ENCODE measurements at places on chromosomes 16 and 17.
A peak's percentile ranks its signal among the peaks of the same experiment; 100 is the strongest.

GRCh38 chr17:44906763-44907728, 7.8 kb upstream of the EFTUD2 start:
- no peak for ATAC-seq

GRCh38 chr16:57555831-57556230, 13.4 kb downstream of the ADGRG5 start:
- ATAC-seq = no peak

DNA sequence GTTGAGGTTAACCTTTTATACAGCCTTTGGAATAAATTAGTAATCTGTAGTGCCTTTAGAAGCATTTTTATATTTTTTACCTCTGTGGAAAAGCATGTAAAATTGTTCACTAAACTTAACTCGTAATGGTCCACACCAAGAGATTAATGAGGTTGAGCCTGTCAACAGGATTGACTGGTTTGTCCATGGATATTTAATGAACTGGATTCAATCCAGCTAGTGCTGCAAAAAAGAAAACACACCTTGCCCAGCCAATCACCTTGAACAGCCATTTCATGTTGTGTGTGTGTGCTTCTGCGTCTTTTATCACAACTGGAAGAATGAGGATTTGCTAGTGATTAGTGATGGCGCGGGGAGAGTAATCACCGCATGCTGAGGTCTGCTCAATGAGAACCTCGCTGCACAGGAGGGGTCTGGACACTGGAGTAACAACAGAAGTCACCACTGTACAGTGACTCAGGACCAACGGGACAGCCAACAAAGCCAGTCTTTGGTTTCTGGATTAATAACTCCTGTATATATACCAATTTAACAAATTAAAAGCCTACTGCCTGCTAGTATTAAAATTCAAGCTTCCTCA, 33.7 kb downstream of the LITAFD start:
- ATAC-seq = no peak

- ATAC-seq = no peak
These were observed 6.0 kb downstream of the CIITA start for GRCh38 chr16:10883004-10883403.

- ATAC-seq = no peak
These were observed 81.8 kb downstream of the SPACA3 start for GRCh38 chr17:33073416-33073815.

- no peak for ATAC-seq
These were observed 6.9 kb upstream of the GJD3 start for GRCh38 chr17:40371261-40371929.

DNA sequence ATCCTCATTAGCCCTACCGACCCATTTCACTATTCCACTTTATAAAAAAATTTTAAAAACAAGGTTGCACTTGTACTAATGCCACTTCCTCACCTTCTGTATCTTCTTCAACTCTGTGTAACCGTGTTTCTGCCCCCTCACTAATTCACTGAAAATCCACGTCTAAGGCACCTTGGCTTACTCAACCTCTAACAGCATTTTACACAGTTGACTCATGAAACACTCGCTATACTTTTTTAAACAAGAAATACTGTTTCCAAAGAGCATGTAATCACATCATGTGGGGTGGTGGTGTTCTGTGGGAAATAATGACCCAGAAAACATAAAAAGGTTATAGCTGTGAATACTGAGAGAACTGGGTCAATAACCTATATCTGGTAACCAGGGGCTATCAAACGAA, 79.9 kb downstream of the NCOR1 start:
- no peak for ATAC-seq

- ATAC-seq = no peak
These were observed 38.2 kb upstream of the ARL6IP1 start for GRCh38 chr16:18839555-18839954.

DNA sequence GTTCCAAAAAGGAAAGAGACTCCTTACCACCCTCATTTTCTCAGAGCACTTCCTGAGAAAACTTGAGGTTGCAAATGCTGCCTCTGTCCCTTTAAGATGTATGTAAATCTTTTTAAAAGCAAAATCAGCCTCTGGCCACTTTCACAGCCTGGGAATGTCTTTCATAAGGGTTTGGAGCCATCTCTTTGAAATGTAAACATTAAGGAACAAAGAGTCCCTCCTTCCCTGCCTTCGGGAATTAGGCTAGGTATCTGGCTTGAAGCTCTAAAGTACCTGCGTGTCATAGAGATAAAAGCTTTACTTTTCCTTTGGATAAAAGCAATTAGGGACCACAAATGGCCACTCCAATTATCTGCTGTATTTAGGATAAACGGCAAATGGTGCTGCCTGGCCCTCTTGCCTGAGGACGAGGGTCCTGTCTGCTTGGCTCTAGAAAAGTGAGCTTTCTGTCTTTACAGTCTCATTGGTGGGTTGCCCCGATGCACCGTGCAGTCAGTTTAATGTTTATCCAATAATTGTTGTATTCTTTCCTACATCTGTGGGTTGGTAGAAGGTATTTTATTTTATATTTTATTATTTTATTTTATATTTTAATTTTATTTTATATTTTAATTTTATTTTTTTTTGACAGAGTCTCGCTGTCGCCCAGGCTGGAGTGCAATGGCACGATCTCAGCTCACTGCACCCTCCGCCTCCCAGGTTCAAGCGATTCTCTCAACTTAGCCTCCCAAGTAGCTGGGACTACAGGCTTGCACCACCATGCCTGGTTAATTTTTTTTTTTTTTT, 23.9 kb downstream of the NLRC3 start:
- ATAC-seq = no peak

- ATAC-seq = no peak
These were observed 13.6 kb downstream of the CDH16 start for GRCh38 chr16:66904846-66905632.

DNA sequence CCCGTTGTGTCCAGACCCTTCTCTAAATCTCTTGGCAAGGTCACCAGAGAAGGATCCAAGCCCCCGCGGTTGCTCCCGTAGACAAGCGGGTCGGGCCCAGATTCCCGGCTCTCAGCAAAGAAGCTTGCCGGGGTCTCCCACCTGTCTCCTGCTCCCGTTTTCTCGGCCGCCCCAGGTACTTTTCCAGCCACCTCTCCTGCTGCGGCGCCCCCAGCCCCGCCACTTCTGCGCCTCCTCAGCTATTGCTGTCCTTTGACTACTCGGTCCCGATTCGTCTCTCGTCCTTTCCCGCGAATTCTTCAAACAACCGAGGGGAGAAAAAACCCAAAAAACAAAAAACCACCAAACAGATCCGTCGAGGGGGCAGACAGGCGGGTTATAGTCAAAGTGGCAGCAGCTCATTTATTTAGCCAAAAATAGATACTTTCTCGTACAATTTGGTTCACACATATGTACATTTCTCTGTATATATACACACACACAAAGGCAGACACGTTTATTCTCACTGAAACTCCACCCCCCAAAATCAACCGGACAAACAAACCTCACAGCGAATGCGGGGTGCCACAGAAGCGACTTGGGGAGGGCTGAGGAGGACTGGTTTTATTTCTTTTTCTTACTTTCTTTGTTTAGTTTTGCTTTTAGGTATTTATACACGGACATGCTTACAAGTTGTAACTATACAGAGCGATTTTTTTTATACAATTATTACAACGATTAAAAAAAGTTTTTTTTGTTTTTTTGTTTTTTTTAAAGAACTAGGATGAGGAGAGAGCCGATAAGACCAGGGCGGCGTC, 3.5 kb downstream of the IRX3 start:
- no peak for ATAC-seq

GRCh38 chr16:30437511-30438046, 7.7 kb upstream of the DCTPP1 start:
- ATAC-seq = no peak

- peak; percentile 42 for ATAC-seq
These were observed 23.6 kb upstream of the YWHAE start for GRCh38 chr17:1423456-1424135.

DNA sequence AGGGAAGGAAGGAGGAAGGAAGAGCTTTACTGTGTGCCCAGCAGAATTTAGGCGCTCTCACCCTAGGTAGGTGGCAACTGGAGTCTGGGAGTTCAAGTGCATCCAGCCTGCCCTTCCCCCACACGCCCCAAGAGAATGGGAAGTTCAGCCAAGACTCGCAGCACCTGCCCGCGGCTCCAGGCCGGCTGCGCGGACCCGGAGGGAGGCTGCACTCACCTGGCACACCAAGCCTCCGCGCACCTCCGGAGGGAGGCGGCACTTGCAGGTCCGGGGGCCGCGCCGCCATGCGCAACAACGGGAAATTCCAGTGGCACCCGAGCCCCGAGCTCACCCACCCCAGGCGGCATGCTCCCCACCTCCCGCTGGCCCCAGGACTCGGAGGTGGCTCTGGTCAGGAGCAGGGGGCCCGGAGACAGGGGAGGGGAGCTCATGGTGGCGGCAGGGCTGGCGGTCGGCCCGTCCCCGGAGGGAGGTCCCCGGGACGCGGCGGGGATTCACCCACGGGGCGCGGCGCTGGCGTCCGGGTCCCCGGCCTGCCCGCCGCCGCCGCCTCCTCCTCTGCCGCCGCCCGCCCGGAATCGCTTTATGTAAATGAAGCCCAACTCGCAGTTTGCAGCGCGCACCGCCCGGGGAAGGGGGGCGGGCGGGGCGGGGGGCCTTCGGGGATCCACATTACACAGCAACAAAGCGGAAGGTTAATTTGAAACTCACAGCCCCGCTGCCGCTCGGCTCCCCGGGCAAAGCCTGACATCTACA, at the start of gene ZFHX3:
Gene ZFHX3 (minus strand): TSS at position 593 of the 756 bp plus-strand sequence. CDS start 87,983 bp downstream, outside the sequence.
- peak; percentile 70 for ATAC-seq

DNA sequence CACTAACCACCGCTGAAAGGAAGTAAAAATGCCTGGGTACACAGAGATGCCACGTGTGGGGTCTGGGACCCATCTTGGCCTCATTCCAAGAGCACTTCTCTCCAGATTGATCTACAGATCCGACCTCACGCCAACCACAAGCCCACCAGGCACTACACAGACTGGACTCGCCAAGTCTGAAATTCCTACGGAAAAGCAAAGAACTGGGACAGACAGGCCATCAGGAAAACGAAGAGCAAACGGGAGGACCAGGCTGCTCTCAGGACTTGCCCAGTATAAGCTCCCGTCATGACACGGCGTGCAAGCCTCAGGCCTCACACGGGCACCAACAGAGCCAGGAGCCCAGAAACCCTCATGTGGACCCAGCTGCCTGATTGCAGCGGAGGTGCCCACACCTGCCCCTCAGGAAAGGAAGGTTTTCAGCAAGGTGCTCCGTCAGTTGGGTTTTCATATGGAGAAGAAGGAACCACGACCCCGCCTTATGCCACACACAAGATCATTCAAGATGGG, 20.1 kb upstream of the C16orf95 start:
- ATAC-seq = no peak

DNA sequence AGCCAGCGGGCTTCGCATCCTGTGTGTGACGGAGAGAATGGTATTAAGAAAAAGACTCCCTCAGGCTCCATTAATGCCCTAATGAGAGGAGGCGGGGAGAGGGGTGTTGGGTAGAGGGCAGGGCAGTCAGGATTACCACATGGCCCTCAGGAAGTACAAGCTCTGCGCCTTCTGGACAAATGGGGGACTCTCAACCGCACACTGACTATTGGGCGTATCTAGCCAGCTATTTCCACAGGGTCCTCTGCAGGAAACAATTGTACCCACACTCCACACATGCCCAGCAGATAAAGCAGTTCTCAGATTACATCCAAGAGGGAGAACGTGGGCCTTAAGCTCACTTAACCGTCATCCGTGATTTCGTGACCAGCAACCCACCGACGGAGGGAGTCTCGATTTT, 14.7 kb downstream of the NXN start:
- ATAC-seq = peak; percentile 27

DNA sequence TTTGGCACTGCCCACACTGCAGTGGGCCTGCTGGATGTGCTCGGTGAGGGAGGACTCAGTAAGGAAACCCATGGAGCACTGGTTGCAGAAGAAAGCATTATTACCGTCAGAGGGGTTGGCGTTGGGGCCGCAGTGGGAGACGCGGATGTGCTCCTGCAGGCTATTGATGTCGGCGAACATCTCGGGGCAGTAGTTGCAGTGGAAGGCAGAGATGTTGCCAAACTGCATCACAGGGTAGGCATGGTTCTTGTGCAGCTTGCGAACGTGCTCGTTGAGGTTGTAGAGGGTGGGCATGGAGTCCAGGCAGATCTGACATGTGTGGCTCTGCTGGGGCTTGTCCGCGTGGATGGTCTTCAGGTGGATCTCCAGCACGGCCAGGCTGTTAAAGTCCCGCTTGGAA, 218.4 kb downstream of the ZNF423 start:
- ATAC-seq = no peak

- ATAC-seq = no peak
These were observed 152.1 kb downstream of the PMP22 start for GRCh38 chr17:15112846-15113617.

DNA sequence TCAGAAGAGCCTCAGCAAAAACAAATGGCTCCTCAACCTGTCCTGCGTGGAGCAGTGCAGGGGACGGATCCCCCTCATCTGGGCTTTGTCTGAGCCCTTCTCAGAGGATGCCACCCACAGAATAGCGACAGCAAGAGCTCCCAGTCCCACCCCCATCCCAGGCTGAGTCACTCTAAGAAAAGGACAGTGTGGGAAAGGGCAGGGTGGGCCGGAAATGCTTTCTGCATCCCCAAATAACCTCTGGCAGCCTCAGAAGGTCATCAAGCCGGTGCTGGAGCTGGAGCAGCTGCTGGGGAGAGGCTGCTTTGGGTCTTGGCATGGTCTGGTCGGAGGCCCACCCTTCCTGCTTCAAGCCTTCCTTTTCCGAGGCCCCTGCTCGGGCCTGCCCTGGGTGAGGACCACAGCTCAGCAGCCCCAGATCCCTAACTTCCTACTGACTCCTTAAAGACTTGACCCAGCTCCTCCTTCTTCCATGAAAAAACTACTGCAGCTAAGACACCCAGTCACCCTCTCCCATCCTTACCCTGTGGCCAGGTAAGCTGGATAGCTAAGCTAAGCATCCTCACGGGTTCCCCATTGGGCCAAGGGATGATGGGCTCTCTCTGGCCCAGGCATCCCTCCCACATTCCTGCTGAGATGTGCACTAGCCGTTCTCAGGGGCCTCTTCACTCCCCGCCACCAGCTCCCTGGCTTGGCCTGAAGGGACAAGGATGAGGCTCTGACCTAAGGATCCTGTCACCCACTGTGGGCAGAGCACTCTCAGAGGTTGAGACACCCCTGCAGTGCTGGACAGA, 8.7 kb downstream of the SLC12A4 start:
- peak; percentile 27 for ATAC-seq

- no peak for ATAC-seq
These were observed 61.2 kb upstream of the NETO2 start for GRCh38 chr16:47204736-47205504.

- ATAC-seq = no peak
These were observed 34.4 kb upstream of the PRKCB start for GRCh38 chr16:23801378-23801777.

DNA sequence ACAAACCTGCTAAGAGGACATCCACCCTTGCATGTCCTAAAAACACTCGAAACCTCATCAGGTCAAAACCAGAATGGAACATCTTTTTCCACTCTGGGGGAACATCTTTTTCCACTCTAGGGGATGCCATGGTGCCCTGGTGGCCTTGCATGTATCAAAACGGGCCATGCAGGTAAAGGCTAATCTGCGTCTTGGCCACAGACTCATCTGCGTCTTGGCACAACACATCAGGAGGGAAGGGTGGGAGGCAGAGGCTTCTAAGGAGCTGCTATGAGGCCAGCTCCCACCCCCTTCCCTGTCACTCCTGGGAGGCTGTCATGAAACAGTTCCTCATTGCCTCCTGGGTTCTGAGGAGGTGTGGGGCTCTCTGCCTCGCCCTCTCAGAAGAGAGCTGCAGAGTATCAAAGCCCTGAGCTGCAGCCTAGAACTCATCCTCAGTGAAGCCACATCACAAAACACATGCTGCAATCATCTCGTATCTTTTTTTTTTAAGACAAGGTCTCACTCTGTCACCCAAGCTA, 27.6 kb downstream of the PARN start:
- no peak for ATAC-seq

All from motor neuron (in vitro differentiated cells).